Stimulated activated CD4-positive, alpha-beta T cell treated with anti-CD3 and anti-CD28 coated beads, Interleukin-2, amount 100 ng/mL, for 24 hours (primary cell): ENCODE measurements at places on chromosomes 1 and 21.

GRCh38 chr1:43935711-43936427 is 2.3 kb downstream of the ARTN start:
- no peak for DNase-seq

GRCh38 chr1:102045752-102046151 is 49.0 kb upstream of the OLFM3 start:
- no peak for DNase-seq

GRCh38 chr1:198141668-198142351 is 15.0 kb upstream of the NEK7 start:
- DNase-seq, result no peak

DNA sequence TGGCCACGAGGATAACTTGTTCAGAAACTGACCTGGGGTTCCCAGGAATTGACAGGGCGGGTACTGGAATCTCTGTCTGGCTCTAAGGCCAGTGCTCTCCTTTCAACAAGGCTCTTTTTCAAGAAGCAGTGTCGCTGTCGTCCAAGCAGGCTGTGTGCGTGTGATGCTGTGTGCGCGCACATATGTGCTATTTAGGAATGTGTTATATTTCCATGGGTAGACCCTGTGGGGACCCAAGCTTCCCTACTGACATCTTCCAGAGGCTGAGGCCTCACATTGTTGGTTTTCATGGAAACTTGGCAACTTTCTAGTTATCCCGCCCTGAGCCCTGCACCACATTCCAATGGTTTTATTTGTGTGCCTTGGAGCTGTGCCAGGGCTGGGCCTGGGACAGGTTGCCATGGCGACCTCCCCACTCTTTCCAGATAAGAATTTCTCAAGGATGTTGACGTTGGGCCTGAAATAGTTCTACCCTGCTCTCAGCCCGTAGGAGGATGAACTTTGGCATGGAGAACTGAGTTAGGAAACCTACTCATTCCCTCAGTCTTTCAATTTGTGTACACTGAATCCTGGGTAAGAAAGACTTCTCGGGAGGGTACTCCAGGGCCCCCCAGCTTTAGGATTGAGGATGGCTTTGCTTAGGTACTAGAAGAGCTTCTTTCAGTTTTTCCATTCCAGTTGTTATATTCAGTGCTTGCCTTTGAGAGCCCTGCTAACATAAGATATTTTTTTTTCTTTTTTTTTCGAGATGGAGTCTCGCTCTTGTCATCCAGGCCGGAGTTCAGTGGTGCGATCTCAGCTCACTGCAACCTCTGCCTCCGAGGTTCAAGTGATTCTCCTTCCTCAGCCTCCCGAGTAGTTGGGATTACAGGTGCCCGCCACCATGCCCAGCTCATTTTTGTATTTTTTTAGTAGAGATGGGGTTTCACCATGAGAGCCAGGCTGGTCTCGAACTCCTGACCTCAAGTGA is 38.8 kb upstream of the SRSF10 start:
- DNase-seq, result no peak

GRCh38 chr1:149927056-149927562 is 494 bp downstream of the SF3B4 start:
- DNase-seq, result no peak

DNA sequence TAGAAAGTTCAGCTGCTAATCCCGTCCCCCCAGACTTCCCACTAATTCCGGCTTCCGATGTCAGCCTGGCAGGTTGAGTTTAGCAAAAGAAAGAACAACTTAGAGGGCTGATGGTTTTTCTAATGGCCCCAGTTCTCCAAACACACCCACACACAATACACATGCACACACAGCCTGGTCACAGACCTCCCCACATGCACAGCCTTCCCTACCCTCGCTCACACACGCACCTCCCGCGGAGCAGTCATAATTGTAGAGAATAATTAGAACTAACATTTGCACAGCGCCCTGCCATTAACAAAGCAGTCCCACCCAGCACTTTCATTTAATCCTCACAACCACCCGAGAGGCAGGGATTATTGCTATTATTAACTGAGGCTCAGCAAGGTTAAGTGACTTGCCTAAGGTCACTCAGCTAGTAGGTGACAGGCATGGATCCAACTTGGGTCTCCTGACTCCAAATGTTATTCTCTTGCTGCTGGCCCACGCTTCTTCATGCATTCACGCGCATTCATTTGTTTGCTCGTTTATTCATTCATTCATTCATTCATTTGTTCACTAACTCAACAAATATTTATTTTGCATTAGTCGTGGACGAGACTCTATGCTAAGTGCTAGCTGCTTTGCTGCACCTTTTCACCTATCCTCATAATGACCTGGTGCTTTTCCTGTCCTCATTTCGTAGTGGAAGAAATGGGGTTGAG is 274.9 kb downstream of the FOXD2 start:
- DNase-seq, result no peak

- no peak for DNase-seq
These were observed 16.1 kb upstream of the ALDH4A1 start for GRCh38 chr1:18918417-18918816.

DNA sequence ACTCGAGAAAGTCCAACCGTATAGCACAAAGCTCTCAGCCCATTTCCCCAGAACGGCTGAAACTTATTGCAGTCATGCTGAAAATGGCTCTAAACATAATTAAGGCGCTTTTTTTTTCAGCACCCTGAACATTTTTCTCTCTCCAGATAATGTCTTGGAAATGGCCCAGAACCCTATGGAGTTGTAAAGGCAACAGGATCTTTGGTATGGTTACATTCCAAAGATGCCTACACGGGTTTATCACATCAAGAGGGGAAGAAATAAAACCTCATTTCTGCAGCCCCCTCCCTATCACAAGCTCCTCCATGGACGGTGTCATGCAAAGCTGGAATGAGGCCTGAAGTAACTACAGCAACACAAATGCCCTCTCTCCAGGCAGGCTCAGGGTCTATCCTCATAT is 126.4 kb upstream of the GALNT2 start:
- DNase-seq, result no peak

DNA sequence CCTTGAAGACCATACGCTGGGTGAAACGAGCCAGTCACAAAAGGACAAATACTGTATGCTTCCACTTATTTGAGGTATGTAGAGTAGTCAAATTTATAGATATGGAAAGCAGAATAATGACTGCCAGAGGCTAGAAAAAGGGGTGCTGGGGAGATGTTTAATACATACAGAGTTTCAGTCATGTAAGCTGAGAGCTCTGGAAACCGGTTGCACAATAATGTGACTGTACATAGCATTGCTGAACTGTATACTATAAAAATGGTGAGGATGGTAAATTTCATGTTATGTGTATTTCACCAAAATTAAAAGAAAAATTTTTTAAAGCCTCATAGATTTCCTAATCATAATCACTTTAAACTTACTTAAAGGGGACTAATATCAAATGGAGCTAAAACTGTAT is 110.8 kb downstream of the ZZZ3 start:
- DNase-seq, result no peak

DNA sequence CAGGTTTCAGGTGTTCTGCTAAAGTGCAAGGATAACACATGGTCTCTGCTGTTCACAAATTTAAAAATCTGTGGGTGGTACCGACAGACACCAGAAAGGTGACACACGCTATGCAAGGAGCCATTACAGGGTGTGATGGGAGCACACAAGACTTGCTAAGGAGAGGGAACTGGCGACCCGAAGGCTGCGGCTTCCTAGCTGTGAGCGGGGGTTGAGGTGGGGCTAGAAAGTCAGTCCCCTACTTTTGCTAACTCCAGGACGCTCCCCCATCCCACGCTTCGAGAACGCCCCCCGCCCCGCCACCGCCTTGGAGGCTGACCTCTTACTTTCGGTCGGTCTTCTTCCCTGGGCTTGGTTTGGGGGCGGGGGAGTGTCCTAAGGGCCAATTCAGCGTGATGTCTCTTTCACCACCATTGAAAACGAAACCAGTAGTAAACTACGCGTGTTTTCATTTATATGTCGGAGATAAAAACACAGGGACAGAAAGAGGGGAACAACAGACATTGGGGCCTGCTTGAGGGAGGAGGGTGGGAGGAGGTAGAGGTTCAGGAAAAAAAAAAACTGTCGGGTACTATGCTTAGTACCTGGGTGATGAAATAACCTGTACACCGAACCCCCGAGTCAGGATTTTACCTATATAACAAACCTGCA is 1.1 kb downstream of the CKS1B start:
- DNase-seq, result peak; percentile 73

DNA sequence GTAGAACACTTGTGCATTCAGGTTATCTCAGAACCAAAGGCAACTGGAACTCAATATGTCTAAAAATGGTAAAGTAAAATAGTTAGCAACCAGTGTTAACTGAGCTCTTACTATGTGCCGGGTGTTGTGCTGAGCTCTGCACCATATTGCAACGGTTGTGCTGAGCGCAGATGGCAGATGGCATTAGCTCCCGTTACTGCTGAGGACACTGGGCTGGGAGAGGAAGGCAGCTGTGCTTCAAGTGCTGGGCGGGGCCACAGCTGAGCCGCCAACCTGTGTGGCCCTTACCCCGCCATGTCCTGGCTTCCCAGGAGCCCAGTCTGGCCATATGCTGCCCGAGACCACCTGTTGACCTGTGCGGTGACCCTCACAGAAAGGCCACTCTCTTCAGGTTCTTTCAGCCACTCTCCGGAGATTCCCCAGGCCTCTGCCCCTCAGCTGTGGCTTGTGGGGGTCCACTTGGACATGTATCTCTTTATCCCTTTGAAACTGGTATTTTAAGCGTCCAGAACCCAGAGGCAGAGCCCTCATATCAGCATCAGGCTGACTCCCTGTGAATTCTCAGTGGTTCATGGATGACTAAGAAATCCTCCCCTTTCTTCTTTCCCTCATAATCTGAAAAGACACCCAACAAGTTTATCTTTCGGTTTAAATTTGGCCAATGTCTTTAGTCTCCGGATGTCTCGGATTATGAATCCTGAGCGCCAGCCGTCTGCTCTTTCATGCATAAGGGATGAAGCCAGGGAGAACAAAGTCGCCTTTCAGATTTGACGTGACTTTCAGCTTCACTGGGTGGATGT is 26.4 kb downstream of the LDLRAP1 start:
- no peak for DNase-seq

- no peak for DNase-seq
These were observed 8.1 kb upstream of the ETV3L start for GRCh38 chr1:157107702-157108101.

DNA sequence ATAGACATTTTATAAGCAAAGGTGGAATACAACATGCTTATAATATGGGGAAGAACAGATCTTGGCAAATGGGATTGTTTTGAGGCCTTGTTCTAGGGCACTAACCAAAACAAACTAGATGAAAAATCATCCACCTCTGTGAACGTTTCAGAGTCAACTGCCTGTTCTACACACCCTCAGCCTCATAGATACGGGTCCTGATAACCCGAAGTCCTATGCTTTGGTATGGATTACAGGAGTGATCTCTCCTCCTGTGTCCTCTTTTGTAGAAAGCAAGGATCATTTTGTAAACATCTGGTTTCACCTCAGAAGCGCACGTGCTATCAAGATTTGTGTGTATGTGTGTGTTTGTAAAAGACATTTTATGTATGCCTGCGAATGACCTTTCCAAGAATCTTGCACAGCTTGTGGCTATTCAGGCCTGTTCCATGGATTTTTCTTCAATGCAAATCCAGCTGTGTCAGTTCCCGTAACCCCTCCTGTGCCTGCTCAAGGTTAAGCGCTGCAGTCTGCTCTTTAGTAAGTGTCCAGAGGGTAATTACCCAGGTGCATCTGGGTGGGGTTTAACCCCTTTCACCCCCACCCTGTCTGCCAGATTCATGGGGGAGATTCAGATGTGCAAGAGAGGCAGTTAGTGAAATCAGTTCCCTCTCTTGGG is 132.4 kb downstream of the ROR1 start:
- no peak for DNase-seq

GRCh38 chr1:223153177-223154119 is 10.4 kb upstream of the TLR5 start:
- no peak for DNase-seq

- DNase-seq, result no peak
These were observed 211.5 kb downstream of the KCNJ6 start for GRCh38 chr21:37704751-37705150.

DNA sequence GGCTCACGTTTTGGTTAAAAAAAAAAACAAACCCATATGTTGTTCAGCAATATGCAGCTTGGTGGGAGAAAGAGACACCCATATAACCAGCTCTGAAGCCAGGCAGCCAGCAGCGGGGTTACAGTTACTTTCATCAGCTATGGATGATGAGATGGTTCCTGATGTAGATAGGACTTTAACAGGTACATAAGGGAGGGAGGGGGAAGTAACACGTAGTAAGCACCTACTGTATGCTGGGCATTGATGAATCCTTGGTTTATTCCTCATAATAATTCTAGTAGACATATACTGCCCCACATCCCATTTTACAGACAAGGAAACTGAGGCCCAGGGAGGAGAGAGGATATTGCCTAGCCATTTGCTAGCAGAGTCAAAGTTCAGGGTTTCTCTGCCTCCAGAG is 2.0 kb downstream of the SLC1A7 start:
- DNase-seq, result no peak

DNA sequence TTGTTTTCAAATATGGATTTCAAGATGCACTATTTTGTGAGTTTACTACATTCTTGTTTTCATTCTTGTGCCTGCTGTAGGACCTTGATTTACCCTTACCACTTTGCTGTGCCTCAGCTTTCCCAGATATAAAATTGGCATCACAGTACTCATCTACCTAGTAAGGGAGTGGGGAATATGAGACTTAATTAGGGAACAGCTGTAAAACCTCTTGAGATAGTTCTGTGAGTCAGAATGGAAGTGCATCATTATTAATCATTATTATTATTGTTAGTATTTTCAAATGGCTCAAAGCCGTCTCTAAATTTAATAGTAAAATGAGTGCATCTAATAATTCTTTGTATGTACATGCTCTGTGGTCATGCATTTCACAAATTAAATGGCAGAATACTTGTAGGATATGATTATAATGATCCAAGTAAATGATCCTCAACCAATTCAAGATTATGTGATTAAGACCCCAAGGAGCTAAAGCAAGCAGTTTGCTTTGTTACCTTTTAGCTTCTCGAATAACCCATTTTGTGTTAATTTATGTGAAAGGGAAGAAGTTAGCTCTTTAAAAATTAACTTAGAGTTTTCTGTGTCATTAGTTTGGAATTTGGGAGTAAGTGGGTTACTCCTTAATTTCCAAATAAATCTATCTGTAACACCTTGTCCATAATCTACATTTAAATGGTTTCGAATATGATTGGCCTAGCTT is 155.4 kb downstream of the NFIA start:
- DNase-seq, result no peak

DNA sequence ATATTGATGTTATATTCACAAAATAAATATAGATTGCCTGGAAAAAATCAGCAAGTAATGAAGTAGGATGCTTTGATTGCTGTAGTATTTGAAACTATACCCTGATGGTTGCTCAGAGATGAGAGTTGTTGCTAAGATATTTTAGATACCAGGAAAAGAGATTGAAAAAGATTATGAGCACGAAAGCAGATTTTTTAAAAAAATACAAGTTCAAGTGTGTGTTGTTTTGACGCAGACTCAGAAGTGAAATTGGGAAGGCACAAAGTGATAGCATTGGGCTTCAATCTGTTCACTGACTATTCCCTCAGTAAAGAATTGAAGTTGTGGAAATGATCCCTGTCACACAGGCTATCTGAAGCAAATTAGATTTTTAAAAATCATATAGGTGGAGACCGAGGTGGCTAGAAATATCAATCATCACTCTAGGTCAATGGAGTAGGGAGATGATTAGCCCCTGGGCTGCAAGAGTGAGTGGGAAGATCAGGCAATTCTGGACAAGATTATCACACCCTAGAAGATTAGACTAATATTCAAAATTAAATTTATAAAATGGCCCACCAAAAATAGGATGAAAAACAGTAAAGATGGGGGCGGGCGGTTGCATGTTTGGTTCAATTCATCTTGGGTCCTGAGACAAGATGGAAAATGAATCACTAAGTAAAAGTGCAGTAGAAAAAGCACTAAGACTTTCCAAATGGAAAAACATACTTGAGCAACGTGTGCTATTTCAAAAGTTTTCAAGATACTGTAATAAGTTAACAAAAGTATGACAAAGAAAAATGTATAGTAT is 41.5 kb upstream of the LRRC8D start:
- DNase-seq, result peak; percentile 56
